ENCODE measurements at places on chromosomes 11 and 22.

GRCh38 chr11:57071829-57072228, 83.1 kb downstream of the OR5AK2 start:
- no peak for DNase-seq

GRCh38 chr11:110242188-110242587, 54.2 kb downstream of the RDX start:
- no peak for DNase-seq

DNA sequence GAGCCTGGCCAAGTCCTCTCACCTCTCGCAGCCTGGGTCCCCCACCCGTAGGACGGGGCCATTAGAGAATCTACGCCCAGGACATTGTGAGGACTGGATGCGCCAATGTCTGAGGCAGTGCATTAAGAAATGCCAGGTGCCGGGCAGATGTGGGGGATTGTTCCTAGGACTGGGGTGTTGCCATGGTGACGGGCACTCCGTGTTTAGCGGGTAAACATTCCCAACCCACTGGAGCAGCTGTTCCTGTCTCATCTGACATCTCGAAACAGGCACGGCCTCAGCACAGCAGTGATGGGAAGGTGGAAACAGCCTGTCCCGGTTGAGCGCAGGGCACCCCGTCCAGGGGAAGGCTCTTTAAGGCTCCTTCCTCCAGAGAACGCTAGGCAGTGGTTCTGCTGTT, 99.6 kb upstream of the RTL6 start:
- no peak for DNase-seq

- no peak for DNase-seq
Observed at GRCh38 chr11:29634744-29635143, 382.1 kb downstream of the KCNA4 start.

DNA sequence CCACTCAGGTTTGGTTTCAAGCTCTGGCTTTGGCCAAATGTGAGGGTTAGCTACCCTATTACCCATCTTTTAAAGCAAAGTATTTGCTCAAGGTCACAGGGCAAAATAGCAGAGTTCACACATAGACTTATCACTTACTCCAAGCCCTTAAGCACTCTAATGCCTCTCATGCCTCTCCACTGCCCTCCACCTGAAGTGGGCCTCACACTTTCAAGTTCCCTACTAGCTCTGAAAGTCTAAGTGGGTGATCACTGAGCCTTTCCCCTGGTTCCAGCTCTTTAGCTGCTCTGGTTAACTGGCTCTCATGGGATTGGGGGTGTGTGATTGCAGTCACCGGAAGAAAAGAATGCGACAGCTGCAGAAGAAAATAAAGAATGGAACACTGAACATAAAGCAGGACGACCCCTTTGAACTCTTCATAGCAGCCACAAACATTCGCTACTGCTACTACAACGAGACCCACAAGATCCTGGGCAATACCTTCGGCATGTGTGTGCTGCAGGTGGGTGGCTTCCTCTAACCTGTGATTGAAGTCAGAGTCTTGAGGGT, 6.4 kb downstream of the NAT10 start:
- no peak for DNase-seq

DNA sequence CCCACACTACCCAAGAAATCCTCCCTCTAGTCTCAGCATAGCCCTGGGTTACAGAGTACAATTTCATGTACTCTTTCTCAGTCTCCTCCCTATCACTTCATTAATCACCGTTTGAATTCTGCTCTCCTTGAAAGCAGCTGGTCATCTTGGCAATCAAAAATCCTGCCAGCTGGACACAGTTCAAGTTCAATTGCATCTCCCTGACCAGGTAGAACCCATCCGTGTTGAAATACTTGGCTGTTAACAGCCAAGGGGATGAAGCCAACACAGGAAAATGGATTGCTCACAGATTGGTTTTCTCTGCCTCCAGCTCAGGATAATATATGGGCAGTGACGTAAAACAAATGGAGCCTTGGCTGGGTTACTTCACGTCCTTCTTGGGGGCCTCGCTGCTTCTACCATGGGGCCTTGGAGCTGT, 55.1 kb upstream of the GRK3 start:
- no peak for DNase-seq

GRCh38 chr11:28962502-28962901, 854.3 kb downstream of the METTL15 start:
- no peak for DNase-seq

DNA sequence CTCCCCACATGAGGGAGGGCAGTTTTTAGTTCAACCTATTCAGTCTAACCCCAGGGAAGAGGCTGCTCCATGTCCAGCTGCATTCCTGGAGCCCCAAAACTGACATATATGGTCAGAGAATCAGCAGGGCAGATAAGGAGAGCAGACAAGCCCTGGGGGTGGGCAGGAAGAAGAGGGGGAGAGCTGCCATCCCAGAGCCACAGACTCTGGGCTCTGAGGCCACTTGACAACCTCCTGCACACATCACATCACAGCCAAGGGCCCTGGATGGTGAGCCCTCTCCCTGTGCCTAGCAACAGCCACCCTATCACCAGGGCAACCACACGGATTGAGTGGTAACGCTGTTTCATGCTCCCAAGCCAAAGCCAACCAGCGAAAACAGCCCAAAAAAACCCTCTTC, 3.1 kb downstream of the ARHGAP1 start:
- no peak for DNase-seq

DNA sequence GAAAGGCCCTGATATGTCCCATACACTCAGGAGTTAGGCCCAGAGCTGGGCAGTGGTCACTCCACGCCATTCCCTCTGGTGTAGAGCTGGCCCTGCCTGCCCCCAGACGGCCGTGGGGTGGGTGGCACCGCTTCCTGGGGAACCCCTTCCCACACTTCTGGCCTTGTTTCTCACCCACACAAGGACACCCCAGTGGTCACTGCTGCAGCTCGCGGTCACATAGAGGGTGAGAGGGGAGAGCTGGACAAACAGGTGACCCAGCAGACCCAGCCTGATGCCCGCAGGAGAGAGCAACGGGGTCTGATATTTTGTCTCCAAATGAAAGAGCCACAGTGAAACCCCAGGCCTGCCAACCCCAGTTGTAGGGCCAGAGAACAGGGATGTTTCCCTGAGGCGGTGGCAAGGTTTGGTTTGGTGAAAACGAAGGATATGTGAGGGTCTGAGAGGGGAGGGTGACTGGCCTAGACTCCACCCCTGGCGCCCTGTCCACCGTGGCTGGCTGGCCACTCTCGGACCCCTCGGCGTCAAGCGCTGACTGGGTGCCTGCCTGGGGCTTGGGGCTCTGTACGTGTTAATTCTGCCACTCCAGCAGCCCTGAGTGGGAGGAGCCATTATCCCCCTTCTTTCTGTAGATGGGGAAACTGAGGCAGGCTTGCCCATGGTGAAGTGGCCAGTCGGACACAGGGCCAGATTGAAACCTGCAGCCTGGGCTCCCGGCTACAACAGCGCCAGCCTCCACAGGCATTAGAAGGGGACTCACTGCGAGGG, 71.0 kb upstream of the PPARA start:
- no peak for DNase-seq
